Activated effector memory CD4-positive, alpha-beta T cell treated with Interleukin-2 at 50 U/mL for 16 hours (primary cell): ENCODE measurements at places on chromosomes 13 and 19.

DNA sequence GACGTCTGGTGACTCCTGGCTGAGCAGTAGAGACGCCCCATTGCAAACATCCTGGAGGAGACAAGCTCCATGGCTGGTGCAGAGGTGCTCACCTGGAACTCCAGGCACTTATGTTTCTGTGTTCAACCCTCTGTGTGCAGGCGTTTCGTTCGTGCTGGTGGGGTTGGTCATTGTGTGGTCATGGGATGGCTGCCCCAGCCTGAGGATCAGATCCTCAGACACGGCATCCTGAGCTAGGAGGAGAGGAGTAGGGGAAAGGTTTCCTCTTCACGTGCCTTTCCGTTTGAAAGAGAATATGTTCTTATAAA, 87.8 kb downstream of the SIPA1L3 start:
- DNase-seq, result no peak

DNA sequence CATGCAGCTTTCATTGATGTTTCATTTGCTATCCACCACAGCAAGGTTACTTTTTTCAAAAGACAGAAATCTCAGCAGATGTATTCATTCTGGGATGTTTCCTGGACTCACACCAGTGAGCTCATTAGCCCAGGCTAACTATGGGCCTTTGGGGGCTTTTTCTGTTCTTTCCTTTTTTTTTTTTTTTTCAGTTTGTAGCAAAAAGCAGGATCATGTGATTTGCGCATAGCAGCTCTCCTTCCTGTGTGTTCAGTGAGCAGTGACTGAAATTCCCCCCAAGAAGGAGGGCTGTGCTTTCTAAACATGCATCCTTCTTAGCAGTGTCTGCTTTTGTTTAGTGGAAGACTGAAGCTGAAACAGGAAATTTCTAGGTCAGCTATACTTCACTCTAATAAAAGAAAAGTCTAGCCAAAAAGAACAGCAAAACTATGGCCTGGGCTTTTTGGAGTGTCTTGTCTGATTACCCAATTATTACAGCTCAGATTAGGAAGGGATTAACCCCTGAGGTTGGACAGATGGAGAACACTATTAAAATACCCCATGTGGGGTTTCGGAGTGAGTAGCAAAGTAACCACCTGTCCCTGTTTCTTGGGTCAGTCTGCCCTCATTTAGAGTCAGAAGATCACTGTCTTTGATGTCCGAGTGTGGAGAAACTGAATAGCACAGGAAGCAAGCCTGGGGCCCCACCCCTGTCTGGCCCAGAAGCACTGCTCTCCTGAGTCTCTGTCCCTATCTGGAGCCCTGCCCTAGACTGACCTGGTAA, 8.9 kb upstream of the AMER2 start:
- no peak for DNase-seq

- DNase-seq, result no peak
Observed at GRCh38 chr13:109345433-109345941, 440.9 kb downstream of the IRS2 start.

DNA sequence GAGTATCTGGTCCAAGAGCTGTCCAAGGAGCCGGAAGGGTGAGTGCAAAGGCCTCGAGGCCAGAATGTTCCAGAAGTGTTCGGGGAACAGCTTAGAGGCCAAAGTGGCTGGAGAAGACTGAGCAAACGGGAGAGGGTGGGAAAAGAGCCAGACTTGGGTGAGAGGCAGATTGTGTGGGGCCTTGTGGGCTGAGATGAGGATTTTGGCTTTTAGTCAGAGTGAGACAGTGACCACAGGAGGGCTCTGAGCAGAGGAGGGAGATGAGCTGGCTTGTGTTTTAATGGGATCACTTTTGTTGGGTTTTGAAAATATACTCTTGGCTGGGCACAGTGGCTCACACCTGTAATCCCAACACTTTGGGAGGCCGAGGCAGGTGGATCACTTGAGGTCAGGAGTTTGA, 5.6 kb downstream of the NANOS2 start:
- DNase-seq, result no peak

DNA sequence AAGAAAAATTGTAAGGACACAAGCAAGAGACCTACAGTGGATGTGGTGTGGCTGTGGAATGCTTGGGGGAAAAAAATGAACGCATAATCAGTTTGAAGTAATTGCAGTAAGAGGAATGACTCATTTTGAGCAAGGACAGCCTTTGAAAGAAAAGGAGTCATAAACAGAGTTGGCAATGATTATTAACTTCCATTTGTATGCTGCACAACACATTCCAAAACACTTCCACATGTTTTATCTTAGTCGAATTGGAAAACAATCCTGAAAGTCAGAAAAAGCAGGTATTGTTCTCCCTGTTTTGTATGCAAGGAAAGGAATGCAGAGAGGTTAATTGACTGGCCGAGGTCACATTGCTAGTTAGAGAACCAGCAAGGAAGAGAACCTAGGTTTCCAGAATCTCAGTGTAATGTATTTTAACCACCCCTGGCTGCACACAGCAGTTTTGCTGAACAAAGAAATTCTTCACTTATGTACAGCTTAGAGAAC, 630.0 kb upstream of the MIR17HG start:
- no peak for DNase-seq

GRCh38 chr13:112444416-112445399, 68.6 kb downstream of the SPACA7 start:
- DNase-seq, result no peak

- DNase-seq, result no peak
Observed at GRCh38 chr19:30029721-30030510, 87.9 kb downstream of the URI1 start.

DNA sequence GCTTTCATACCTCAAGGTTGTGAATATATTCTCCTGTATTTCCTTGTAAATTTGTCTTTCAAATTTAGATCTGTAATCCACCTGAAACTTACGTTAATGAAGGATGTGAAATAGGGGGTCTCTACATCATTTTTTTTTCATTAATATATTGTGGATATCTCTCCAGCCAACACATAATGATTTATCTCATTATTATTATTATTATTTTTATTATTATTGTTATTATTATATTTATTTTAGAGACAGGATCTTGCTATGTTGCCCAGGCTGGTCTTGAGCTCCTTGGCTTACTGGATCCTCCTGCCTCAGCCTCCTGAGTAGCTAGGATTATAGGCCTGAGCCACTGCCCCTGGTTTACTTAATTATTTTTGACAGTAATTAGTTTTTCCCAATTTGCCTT, 4.3 kb upstream of the LIPE start:
- DNase-seq, result no peak

DNA sequence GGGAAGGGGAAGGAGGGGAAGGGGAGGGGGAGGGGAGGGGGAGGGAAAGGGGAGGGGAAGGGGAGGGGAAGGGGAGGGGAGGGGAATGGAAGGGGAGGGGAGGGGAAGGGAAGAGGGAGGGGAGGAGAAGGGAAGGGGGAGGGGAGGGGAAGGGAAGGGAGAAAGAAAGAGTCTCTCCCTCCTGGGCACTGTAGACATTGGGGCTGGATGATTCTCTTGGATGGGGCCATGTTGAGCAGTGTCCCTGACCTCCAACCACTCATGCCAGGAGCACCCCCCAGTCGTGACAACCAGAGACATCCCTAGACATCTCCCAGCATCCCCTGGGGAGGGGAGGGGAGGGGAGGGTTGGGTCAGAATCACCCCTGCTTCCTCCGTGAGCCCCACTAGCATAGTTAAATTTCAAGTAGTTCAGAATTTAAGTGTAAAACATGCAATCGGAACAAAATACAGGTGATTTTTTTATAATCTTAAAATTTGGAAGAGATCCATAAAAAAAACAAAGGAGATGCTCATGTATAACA, 64.0 kb downstream of the GNG7 start:
- no peak for DNase-seq

- no peak for DNase-seq
Observed at GRCh38 chr13:50581586-50582196, 261.8 kb downstream of the DLEU7 start.

- no peak for DNase-seq
Observed at GRCh38 chr19:7257148-7258040, 36.8 kb downstream of the INSR start.

DNA sequence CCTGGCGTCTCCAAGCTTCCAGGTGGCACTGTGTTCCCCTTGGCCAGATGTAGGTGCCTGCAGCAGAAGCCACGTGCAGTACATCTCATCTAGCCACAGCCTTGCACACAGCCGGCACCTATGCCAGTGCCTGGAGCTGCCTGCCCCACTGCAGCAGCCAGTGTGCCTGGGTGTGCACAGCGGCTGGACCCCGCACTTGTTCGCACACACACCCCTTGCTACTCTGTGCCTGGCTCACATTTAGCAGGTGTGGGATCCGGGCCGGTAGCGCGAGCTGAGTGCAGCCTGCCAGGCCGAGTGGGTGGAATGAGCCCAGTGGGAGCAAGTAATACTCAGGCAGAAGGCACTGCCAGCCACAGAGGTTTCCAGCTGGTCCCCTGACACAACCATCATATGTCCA, 26.9 kb upstream of the RBM26 start:
- no peak for DNase-seq

DNA sequence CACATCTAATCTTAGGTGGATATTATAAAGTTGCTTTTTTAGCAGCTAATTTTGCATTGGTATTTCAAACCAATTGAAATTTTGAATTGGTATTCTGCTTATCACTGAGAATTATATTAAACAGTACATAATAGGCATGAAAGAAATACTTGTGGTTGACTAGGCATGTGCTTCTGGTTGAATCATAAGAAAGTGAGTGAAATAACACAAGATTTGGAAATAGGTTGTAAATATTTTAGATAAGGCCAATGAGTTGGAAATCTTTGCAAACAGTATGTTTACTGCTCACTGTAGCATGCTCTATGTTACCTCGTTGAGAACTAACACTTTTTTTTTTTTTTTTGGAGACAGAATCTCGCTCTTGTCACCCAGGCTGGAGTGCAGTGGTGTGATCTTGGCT, 66.8 kb upstream of the RFC3 start:
- DNase-seq, result no peak

- no peak for DNase-seq
Observed at GRCh38 chr19:39218230-39219007, 14.4 kb upstream of the SYCN start.

GRCh38 chr13:111327730-111328573, 7.5 kb downstream of the TEX29 start:
- no peak for DNase-seq

GRCh38 chr19:47142779-47143178, 12.1 kb downstream of the SAE1 start:
- no peak for DNase-seq

DNA sequence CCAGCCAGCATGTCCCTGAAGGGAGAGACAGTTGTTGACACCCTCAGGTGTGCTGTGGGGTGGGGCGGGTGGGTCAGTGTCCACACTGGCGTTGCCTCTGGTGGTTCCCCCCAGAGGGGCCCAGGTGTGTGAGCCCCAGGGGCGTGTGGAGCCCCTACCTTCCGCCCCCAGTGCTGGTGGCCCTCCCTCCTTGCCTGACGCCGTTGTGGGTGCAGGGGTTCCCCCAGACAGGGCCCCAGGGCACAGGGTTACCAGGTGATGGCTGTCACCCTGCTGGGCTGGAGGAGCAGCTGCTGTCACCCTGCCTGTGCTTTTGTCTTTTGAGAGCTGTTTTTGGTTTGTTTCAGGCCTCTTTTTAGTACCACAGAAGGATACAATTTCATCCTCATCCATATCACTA, 27.2 kb downstream of the ATP4B start:
- DNase-seq, result no peak

DNA sequence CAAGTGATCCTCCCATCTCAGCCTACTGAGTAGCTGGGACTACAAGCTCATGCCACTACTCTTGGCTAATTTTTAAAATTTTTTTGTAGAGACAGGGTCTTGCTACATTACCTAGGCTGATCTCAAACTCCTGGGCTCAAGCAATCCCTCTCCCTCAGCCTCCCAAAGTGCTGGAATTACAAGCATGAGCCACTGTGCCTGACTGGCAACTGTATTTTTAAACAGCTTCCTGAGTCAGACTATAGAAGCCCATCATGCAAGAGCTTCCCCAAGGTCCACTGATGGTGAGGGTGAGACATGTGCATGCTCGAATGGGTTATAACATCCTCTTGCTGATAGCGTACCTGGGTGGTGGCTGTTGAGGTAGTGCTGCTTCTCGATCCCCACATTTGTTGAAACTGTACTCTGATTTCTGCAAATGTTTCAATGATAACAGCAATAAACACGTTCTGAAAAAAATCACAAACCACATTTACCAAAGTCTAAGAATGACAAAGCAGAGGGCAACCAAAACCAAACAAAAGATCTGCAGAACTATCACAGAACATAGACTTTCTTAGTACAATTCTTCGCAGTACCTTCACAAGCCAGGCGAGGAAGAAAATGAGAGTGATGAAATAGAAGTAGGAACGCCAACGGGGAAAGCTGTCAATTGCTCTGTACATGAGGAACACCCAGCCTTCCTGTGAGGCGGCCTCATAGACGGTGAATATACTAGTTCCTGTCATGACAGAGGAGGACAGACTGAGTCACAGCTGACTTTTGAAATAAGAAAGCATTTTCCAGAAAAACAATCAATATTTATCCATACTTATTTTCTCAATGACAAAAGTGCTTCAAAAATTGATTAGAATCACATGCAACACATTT, 124.4 kb downstream of the NALCN start:
- DNase-seq, result no peak
